ENCODE measurements at places on chromosomes 3 and 15.

GRCh38 chr3:30770387-30770786, 124.1 kb downstream of the GADL1 start:
- peak; percentile 68 for DNase-seq

GRCh38 chr15:85044251-85044853, 62.7 kb downstream of the PDE8A start:
- peak; percentile 60 for DNase-seq

GRCh38 chr3:62187022-62187431, 186.3 kb downstream of the FEZF2 start:
- no peak for DNase-seq

GRCh38 chr3:62997369-62997768, 122.2 kb upstream of the CADPS start:
- no peak for DNase-seq

DNA sequence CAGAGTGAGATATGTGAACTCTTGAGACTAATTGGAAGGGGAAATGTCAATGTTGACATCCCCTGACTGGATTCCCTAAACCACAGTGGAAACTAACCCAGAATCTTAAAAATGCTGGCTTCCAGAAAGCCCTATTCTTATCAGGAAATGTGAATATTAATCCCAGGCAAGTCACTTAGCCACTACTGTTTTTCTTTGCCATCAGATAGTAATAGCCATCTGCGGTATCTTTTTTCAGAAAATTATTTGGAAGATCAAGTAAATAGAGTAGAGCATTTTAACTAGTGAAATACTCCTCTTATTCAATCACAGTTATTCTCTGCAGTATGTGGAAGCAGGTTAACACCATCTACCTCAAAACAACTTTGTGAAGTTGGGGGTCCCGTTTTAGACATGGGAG, 318.9 kb downstream of the RORA start:
- no peak for DNase-seq

- DNase-seq, result no peak
Measured at GRCh38 chr15:88874684-88875083, 20.7 kb downstream of the HAPLN3 start.

- DNase-seq, result no peak
Measured at GRCh38 chr3:46090161-46090591, 62.9 kb upstream of the XCR1 start.

- DNase-seq, result peak; percentile 87
Measured at GRCh38 chr3:40043444-40043755, 234.0 kb downstream of the MYRIP start.

- DNase-seq, result no peak
Measured at GRCh38 chr3:72601983-72602750, 246.1 kb downstream of the SHQ1 start.

DNA sequence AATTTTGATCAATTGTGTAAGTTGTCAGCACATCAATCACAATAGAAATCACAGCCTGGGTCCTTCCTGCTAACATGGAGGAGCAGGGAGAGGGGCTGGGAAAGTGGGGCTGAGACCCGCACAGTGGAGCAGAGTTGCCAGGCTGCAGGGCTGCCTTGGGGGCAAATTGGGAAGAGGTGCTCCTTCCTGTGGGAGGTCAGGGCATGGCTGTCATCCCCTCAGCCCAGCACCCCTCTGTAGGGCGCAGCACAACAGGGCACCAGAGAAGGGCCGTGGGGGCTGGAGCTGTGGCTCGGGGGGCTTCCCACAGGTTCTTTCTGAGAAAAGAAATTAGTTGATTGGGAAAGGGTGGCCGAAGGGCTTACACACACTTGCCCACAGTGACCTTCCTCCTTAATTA, 126.3 kb downstream of the NSMCE3 start:
- no peak for DNase-seq

DNA sequence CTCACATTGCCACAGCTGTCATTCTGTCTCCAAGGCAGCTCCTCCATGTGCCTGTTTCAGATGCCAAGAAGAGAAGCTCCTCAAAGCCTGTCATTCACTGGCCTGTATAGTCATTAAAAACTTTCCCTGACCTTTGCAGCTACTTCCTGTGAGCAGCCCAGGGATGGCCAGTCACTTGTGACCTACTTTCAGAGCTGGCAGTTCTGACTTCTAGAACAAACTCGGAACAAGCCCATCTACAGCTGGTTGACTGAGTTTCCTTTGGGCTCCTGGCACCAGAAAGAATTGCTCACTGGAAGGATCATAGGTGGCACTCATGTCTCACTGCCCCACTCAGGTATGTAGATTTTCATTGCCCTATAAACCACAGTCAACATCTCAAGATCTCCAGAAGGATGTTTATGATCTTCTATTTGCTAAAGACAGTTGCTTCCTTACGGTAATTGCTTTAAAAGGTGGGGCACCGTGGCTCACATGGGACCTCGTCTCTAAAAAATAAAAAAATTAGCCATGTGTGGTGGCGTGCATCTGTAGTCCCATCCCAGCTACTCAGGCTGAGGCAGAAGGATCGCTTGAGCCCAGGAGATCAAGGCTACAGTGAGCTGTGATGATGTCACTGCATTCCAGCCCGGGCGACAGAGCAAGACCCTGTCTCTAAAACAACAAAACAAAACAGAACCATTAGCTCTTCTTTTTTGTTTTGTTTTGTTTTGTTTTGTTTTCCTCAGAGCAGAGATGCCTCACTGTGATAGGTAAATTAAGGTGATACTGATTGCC, 11.2 kb upstream of the ATP13A3 start:
- DNase-seq, result no peak

DNA sequence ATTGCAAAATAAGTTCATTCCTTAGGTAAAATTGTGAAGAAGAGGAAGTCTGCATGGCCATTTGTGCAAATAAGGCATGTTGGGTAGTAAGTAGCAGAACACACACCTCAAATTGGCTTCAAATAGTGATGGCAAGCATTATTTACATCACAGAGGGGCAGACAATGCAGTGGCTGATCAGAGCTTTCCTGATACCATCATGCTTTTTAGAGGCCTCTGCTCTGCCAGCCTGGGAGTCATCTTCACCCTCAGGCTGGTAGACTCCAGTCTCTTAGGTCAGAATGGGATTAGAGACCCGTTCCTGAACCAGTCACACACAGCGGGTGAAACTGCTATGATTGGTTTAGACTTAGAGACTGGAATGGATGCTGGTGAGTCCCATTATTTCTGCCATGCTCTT, 396.0 kb upstream of the MCTP2 start:
- no peak for DNase-seq

- no peak for DNase-seq
Measured at GRCh38 chr3:87045473-87045872, 54.5 kb upstream of the VGLL3 start.

- DNase-seq, result no peak
Measured at GRCh38 chr15:31269816-31270575, 56.6 kb upstream of the KLF13 start.

DNA sequence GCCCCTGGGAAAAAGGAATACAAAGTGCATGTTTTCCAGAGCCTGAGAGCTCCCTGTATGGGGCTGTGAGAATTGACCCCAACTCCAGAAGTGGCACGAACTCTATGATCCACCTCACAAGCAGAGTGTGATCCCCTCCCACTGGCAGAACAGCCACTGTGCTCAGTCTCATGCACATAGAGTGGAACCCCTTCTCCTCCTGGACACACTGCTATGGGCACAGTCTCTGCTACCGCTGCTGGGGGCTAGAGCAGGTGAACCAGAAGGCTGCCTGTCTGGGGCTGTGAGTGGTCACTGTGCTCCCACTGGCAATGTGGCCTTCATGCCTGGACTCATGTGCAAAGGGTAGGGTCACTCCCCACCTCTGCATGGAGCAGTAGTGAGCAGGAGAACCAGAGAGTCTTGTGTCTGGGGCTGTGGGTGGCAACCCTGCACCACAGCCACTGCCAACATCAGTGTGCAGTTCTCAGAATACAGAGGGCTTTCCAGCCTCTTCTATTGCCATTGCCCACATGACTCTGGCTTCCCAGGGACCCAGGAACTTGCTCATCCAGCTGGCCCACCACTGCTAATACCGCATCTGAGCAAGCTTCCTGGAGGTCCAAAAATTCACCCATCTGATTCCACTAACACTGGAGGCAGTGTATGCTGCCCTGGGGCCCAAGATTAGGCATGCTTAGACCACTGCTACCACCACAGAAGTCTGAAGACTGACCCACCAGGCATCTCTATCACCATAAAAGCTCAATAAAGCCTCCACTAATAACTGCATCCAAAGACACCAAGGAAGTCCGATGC, 343.7 kb upstream of the SOX14 start:
- no peak for DNase-seq

DNA sequence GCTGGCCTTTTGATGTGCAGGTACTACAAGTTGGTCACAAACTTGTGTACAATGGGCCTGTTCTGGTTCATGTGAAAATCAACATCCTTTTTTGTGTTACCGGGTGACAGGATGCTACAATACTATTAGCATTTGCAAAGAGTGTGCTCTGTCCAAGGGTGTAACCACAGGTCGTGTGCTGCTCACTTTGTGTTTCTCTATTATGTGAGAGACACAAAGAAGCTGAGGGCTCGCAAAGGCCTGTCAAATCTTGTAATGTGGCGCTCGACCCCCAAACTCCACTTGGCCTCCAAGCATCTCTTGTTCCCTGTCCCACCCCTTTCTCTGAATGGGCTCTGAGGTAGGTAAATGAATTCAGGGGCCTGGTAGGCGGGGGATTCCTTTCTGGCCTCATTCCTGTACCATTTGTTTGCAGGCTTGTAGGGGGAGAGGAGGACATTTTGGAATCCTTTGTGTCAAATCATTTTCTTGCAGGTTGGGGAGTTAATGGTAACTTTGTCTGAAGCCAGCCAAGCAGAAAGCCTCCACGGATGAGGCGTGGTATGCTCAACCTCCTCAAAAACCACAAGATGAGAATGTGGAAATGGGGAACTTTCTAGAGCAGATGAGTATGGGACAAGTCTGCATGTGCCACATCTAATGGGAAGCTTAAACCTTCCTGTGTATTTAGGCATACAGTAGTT, 109.1 kb downstream of the OPA1 start:
- peak; percentile 42 for DNase-seq

- DNase-seq, result no peak
Measured at GRCh38 chr3:151307583-151308488, 8.8 kb downstream of the GPR87 start.

DNA sequence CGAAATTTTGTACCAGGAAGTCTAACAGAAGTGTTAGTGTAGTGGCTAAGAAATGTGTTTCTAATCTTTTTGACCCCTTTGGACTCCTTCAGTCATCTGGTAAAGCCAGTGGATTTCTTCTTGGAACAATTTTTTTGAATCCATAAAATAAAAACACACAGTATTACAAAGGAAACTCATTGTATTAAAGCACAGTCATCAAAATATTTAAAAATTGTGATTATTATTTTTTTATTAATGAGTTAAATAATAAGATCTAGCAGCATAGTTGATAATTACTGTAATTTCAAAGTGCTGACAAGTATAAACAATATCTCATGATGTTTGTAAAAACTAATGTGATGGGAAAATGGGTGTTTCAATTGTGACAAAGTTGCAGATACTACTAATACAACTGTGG, 72.2 kb upstream of the LRRC3B start:
- DNase-seq, result no peak

GRCh38 chr3:132037581-132037980, 2.8 kb upstream of the CPNE4 start:
- no peak for DNase-seq

GRCh38 chr3:50295553-50296431, 3.4 kb downstream of the HYAL3 start:
- DNase-seq, result no peak

DNA sequence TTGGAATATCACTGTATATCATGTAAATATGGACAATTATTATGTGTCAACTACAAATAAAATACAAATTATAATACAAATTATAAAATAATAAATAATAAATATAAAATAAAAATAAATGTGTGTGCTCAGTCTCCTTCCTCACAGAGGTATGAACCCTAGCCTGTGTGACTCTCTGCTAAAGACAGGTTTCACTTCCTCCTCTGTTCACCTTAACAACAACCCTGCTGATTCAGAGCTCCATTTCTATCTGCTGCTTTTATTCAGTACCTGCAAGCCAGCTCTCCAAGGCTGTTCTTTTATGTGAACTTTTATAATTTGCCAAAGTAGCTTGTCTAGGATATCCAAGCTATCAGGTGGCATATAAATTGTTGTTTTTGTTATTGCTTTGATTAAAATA, 610.7 kb upstream of the GRM7 start:
- no peak for DNase-seq

GRCh38 chr15:71314956-71315537, 199.8 kb downstream of the THSD4 start:
- DNase-seq, result no peak

DNA sequence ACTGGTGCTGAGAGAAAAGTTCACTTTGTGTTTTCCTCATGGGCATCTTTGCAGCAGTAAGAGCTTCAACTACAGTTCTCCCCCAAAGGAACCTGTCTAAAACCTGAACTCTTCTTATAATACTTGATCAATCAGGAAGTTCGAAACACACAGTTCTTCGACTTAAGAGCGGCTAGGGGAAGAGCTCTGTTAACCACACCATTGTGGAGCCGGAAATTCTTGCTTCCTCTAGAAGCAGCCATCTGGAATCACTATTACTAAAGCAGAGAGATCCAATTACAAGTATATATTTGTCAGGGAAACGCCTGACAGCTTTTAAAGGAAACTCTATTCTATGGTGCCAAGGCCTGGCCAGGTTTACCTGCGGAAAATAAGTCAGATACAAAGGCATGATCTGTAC, 337.3 kb upstream of the CBLB start:
- no peak for DNase-seq

GRCh38 chr3:8576841-8577571, 67.6 kb downstream of the SSUH2 start:
- no peak for DNase-seq

DNA sequence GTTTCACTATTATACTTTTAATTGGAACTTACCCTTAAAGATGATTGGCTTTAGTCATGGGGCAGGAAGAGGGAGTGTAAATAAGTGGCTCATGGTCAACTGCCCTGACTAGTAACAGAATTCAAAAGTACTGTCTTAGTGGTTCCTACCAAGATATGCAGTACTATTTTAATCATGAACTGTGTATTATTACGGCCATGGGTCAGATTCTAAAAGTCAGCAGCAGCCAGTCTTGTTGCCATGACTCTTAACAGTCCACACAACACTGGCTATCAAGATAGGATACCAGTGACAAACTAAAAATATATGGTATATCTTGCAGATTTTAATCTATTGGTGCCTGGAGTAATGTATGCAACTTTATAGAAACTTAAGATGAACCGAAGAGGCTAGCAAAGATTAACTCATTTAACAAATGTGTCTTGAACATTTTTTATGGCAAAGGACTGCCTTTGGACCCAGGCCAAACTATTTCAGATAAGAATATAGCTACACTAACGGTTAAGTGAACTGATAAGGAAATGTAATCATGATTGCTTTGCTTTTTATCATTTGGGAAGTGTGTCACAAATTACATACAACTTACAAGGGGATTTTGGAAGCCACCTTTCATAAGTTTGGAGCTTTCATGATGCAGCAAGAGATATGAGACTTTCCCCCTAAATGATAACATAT, 163.7 kb downstream of the TCF12 start:
- no peak for DNase-seq

DNA sequence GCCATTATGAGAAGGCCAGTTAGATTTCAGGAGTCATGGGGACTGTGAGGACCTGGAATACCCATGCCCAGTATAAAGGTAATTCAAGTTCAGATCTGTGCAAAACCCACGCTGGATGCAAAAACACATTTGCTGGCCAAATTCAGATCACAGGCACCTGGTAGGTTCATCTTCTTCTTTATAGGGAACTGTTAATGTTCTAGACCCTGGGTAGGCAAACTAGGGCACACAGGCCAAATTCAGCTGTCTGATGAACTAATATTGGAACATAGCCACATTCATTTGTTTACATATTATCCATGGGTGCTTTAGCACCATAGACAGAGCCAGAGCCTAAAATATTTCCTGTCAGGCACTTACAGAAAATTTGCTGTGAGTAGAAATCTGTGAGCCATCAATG, 241.4 kb downstream of the PTPRG start:
- no peak for DNase-seq

- no peak for DNase-seq
Measured at GRCh38 chr3:190495796-190496195, 18.1 kb upstream of the IL1RAP start.
